ENCODE measurements at places on chromosomes 13 and 19.

GRCh38 chr19:2243274-2244124 is 5.6 kb upstream of the AMH start:
- DNase-seq = no peak

DNA sequence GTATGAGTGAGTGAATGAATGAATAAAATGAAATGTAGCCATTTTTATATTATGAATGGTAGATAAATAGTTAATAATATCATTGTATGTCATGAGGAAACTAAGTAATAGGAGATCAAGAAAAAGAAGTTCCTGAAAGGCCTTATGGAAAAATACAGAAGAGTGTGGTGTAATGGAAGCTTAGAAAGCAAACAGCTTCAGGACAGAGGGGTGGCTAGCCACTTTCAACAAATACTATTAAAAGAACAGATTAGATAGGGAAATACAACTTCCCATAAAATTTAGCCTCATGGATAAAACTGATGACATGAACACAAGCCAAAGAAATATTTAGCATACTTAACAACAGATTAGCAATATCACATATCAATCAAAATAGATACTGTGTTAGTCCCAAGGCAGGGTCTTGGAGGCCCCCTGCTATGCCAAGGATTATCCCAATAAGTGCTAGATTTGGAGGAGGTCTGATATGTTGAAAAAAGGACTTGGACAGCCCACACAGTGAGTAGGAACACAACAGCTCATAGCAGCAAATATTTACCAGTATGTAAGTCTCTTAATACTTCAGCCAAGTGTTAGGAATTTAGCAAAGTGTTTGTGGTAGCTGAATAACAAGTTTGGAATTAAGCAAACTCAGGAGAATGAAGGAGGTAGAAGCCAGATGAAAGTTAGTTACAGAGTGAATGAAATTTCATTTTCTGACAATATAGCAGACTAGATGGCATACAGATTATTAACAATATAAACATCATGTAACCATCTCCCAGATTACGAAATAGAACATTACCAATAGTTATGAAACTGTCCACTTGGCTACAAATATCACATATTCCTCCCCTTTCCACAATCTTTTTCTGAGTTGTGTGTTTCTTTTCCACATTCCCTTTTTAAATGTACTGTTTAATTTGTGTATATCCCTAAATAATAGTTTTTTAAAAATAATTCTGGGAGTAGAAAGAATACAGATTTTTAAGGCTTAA is 1632.0 kb downstream of the PCDH9 start:
- no peak for DNase-seq

DNA sequence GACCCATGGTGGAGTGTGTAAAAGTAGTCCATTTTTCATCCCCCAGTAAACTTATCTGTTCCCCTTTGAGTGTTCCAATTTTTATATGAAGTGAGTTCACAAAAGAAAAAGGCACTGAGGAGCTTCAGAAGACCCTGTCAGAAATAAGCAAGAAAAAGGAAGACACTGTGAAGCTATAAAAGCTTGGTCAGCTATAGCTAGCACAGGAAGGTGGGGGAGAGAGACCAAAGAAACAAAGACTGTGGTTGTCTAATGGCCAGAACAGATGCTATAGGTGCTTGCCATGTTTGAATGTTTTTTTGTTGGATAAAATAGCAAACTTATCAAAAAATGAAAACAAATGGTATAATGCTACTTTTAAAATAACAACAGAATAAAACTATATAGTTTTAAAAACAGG is 46.5 kb downstream of the RCBTB2 start:
- no peak for DNase-seq

DNA sequence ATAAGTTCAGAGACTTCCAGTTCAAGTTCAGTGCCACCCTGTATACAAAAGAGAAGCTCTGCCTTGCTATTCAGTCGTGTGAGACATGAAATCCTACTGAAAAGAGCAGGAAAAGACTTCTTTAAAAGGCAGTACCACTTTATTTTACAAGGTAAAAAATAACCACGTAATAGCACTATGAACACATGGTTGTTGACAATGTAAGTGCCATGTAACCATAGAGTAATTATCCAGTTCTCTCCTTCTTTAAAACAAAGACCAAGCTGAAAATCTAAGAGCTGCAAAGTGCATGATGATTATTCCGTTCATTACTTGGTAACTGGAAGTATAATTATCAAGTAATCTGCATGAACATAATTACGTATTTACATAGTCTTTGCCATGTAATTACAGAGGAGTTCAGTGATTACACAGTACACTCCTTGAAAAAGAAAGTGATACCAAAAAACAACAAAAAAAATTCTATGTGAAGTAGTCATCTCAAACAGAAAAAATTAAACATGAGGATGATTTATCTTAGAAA is 288.7 kb downstream of the EFNB2 start:
- DNase-seq = no peak

DNA sequence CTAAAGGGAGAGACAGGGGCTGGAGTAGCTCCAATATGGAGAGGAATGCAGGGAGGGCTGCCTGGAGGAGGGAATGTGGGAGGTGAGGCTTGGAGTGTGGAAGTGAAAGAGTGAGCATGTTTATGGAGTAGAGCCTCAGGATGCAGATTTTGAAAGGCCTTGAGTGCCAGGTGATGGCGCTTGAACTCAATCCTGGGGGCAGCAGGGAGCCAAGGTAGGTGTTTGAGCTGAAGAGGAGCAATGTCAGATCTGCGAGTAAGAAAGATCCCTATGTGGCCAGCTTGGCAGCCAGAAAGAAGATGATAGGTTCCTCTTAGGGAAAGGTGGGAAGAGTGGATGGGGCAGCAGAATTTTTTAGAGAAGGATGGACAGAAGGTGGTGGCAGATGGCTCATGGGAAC is 40.3 kb downstream of the CYP4F22 start:
- DNase-seq = no peak

- no peak for DNase-seq
Observed at GRCh38 chr19:56973713-56974555, 133.4 kb upstream of the PEG3 start.

DNA sequence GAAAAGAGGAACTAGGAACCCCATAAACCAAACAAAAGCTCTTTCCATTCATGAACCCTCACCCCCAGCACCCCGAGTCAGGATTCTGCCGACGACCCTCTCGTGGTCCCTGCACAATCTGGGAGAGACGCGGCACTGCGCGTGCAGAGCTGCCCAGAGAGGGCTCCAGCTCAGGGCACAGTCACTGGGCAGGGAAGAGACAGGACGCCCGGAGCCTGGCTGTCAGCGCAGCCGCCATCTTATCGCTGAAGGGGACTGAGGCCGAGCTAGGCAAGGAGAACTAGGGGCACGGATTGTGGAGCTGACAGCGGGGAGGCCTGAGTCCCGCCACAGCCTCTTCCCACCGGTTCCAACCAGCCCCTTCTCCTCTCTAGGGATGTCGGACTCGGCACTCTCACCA is 349 bp downstream of the ZNF98 start:
- no peak for DNase-seq

- DNase-seq = no peak
Observed at GRCh38 chr19:9498183-9498902, at the start of gene ZNF560. TSS of gene ZNF560 (minus strand) at chr19:9498616. CDS start at chr19:9475313, 23,303 bp downstream.

GRCh38 chr19:1052349-1052975 is 12.6 kb downstream of the ABCA7 start:
- no peak for DNase-seq

GRCh38 chr13:78326633-78327032 is 276.7 kb downstream of the POU4F1 start:
- DNase-seq = peak; percentile 61

DNA sequence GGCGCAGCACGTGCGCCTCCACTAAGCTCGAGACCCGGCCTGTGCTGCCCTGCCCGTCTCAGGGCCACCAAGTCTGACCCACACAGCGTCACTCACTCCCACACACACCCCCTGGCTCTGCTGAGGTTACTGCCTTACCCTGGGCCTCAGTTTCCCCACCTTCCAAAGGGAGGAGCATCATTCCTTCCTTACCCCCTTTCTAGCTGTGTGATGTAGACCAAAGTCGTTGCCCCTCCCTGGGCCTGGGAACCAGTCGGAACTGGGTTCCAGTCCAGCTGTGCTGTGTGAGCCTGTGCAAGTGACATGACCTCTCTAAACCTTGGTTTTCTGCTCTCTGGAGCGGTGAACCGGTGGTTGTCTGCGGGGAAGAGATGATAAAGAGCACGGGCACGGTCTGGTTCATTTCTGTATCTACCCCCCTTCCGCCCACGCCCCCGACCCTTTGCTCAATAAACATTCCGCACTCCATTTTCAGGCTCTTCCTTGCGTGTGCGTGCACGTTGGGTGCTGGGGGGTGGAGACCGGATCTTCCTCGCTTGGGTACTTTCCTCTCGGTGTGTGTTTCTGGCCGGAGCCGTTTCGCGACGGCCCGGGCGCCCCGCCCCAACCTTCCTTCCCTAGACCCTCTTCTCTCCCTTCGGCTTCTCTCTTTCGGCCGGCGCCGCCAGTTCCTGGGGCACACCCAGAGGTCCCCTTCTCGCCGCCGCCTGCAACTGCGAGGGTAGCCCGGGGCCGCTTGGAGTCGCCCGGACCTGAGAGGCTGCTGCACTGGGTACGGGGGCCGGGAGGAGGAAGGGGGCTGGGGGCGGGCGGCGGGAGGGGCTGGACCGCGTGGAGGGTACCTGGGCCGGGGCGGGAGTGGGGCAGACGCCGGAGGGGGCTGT is at the start of gene ZNF581:
Gene ZNF581, plus strand, starts transcription at position 647 of the 884 bp plus-strand sequence. CDS start 923 bp downstream, outside the sequence.
- peak; percentile 52 for DNase-seq

- no peak for DNase-seq
Observed at GRCh38 chr19:11356676-11357550, 1.7 kb downstream of the PLPPR2 start.

DNA sequence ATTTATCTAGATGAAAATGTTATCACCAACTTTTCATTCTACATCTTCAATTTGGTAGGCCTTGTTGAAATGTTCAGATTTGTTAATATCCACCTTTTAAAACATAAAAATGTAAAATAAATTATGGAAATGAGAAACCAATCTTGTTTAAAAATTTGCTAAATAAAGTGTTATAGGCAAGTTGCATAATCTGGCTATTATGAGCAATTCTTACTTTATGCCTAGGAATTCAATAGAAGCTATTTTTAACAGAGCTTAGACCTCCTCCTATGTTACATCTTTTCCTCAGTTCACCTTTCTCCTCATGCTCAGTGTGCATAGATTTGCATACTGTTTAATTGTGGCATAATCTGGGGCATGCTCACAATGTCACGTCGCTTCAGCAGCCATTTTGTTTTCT is 87.9 kb upstream of the POSTN start:
- no peak for DNase-seq

GRCh38 chr13:45779901-45780300 is 71.7 kb downstream of the SIAH3 start:
- no peak for DNase-seq

GRCh38 chr19:9835507-9835949 is 410 bp downstream of the PIN1 start:
- DNase-seq = no peak

GRCh38 chr19:7265963-7266362 is 28.3 kb downstream of the INSR start:
- DNase-seq = no peak

DNA sequence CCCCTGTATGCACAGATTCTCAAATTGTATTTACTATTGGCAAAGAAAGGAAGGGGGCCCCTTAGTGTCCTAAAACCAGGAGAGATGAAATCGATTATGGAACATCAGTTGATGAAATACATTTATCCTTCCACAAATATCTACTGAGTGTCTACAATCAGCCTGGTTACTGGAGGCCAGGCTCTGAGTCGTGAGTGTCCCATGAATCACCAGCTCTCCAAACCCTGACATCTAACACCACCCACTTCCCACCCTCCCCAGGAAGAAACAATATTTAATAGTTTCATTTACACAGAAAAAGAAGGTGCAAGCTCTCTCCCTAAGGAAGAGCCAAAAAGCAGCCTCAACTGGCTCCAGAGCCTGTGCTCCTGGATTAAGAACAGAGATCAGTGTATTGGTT is 25.2 kb downstream of the KCTD15 start:
- no peak for DNase-seq

- DNase-seq = no peak
Observed at GRCh38 chr13:51974482-51974881, 36.8 kb downstream of the ATP7B start.

- no peak for DNase-seq
Observed at GRCh38 chr13:20165417-20166257, 4.8 kb upstream of the GJA3 start.

GRCh38 chr13:99867535-99868257 is 103.9 kb downstream of the ZIC5 start:
- DNase-seq = no peak

- peak; percentile 39 for DNase-seq
Observed at GRCh38 chr13:33367926-33368325, 82.4 kb upstream of the STARD13 start.

DNA sequence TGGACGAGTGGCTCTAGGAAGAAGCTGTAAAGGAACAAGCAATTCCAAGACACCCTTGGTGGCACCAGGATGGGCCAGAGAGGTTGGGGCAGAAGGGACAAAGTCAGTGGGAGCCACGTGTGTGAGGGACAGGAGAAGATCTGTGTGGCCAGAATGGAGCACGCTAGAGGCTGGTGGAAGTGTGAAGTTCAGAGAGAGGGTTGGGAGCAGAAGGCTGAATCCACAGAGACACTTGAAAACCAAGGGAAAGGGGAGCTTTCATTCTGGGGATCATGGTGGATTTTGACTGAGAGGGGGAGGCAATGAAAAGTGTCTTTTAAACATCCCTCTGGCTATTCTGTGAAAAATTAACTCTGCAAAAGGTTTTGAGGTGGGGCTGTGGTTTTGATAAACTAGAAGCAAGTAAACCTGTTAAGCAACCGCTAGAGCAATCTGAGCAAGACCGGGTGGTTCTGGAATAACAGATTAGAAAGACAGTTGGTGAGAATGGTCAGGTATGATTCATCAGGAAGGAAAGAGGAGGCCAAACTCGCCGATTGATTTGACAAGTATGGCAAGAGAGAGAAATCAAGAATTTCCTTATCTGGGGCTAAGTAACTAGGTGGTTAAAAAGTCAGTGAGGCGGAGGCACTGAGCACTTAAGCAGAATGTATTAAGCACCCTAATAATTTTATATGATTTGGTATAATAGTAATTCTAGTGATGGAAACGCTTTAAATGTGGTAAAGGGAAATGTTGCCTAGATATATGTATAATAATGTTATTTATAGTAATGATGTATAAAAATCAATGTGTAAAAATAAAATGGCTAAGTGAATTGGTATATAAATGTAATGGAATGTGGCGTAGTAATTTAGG is 140.0 kb downstream of the MYO16 start:
- DNase-seq = no peak

- no peak for DNase-seq
Observed at GRCh38 chr13:109630271-109630670, 156.1 kb downstream of the IRS2 start.

- no peak for DNase-seq
Observed at GRCh38 chr13:51957377-51958216, 53.7 kb downstream of the ATP7B start.

GRCh38 chr19:46806656-46807055 is 18.3 kb upstream of the SLC1A5 start:
- DNase-seq = no peak

DNA sequence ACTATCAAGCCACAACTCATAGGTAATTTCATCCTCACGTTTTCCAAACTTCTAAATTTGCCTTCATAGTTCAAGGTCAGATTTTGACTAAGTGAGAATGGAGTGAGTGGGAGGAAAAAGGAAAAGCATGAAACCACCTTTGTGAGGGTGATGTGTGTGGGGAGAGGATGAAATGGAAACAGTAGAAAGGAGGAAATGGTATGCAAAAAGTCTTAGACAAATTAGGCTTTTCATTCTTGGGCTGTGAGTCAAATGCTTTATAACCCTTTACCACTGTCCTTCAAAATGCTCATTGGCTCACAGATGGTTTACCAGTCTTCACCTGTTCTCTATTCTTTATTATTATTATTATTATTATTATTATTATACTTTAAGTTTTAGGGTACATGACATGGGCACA is 127.2 kb downstream of the RAP2A start:
- no peak for DNase-seq

All from NCI-H1092 treated with DMSO at 0.1 percent for 48 hours (cell line).